ENCODE measurements at places on chromosomes 1 and 21. TPM values are rescaled to one million over a fixed set of nuclear protein-coding genes. Genes with fewer than 3 reads are reported as not detected.

SLC30A2 gene
- total RNA-seq, result 0.43 TPM

RASSF5 gene
- 0.98 TPM for total RNA-seq

SLC25A34 gene
- total RNA-seq, result 0.24 TPM

SELP gene
- total RNA-seq, result not detected

LRRC38 gene
- total RNA-seq, result not detected

AMPD1 gene
- total RNA-seq, result not detected

GREM2 gene
- total RNA-seq, result 0.07 TPM

NTNG1 gene
- total RNA-seq, result not detected

SPATA1 gene
- 1.6 TPM for total RNA-seq

DCST1 gene
- total RNA-seq, result not detected

S100A1 gene
- total RNA-seq, result 1.0 TPM

VHLL gene
- total RNA-seq, result not detected

ETV3L gene
- total RNA-seq, result not detected

VSIG8 gene
- total RNA-seq, result 0.08 TPM

ATP1A2 gene
- total RNA-seq, result 0.15 TPM

NCAM2 gene
- total RNA-seq, result not detected

RCAN3 gene
- total RNA-seq, result 14.8 TPM

GNAT2 gene
- 0.09 TPM for total RNA-seq

PRKCZ gene
- total RNA-seq, result 9.7 TPM

OR2L8 gene
- total RNA-seq, result not detected

CIART gene
- 2.2 TPM for total RNA-seq

CD2 gene
- total RNA-seq, result not detected

CADM3 gene
- 0.10 TPM for total RNA-seq

LEMD1 gene
- total RNA-seq, result not detected

VCAM1 gene
- 0.03 TPM for total RNA-seq

TMEM51 gene
- 28.6 TPM for total RNA-seq

FMOD gene
- not detected for total RNA-seq

ARMH1 gene
- 0.67 TPM for total RNA-seq

RNU1-3 gene
- 9.0 TPM for total RNA-seq

CD48 gene
- total RNA-seq, result not detected

IFNLR1 gene
- total RNA-seq, result 1.1 TPM

KANK4 gene
- total RNA-seq, result 0.32 TPM

TRIM58 gene
- total RNA-seq, result not detected

ZNF648 gene
- total RNA-seq, result not detected

LPAR3 gene
- 0.37 TPM for total RNA-seq

CSF3R gene
- not detected for total RNA-seq

RXFP4 gene
- not detected for total RNA-seq

RGS7 gene
- not detected for total RNA-seq

MACO1 gene
- 9.3 TPM for total RNA-seq

KRTAP12-2 gene
- total RNA-seq, result not detected

GBP5 gene
- not detected for total RNA-seq

SCAMP3 gene
- 121 TPM for total RNA-seq

MYOG gene
- not detected for total RNA-seq

CCDC30 gene
- 0.76 TPM for total RNA-seq

CD1B gene
- total RNA-seq, result not detected

INSRR gene
- total RNA-seq, result not detected

OR2T2 gene
- total RNA-seq, result not detected

SPRR4 gene
- not detected for total RNA-seq

MEX3A gene
- 2.2 TPM for total RNA-seq

Measured in A549 treated with Hydrocortisone at 1 μM for 4 hours (cell line).